ENCODE measurements at places on chromosomes 1 and 21.

DNA sequence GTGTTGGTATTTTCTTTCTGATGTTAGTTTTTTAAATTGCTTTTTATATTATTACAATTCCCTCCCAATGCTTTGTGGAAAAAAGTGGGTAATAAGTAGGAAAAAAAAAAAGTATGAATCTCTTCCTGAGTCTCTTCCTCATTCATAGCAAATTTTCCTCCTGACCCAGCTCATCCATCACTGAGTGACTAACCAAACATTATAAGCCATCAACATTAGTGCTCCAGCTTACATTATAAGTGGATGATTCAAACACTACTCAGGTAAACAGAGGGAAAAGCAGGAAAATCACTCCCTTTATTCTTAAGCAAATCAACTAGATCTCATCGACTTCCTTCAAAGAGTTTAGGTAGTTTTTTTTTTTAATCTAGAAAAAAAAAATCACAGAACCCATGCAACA, 15.4 kb upstream of the SAMD13 start:
- DNase-seq = no peak

DNA sequence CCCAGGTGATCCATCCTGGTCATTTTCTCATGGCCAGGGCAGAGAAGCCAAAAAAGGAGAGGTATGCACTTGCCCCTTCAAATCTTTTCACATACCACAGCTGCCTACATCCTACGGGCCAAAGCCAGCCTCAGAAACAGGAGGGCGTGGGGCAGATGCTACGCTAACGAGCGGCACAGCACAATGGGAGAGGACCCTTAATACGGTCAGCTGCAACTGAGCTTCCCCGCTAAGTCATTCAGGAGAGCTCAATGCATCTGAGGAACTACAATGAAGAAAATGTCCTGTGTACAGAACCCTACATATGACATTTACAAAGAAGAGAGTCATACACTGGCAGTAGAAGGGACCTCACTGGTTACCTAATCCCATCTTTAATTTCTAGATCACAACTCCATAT, 78.2 kb downstream of the PGBD5 start:
- no peak for DNase-seq

DNA sequence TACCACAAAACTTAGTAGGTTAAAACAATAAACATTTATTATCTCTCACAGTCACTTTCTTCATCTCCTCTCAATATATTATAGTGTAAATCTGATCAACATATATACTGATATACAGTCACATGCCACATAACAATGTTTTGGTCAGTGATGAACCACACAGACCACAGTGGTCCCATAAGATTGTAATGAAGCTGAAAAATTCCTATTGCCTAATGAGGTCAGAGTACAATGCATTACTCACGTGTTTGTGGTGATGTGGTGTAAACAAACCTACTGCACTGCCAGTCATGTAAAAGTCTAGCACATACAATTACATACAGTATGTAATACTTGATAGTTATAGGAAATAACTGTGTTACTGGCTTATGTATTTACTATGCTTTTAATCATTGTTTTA, 30.1 kb downstream of the OLFML3 start:
- DNase-seq = no peak

DNA sequence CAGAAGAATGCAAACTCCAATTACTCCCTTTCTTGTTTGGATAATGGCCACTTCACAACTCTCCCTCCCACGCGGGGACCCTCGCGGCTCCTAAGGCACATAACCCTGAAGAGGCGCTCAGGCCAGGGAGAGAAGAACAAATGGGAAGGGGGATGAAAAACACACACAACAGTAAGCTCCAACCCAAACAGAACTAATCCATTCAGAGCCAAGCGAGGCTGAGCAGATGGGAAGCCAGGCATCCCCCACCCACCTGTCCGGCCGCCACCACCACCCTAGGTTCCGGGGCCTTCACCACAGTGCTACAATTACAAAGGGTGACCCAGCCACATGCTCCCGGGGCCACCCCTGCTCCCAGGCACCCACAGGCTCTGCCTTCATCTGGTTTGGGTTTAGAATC, 101.5 kb downstream of the MRPL37 start:
- DNase-seq = no peak

DNA sequence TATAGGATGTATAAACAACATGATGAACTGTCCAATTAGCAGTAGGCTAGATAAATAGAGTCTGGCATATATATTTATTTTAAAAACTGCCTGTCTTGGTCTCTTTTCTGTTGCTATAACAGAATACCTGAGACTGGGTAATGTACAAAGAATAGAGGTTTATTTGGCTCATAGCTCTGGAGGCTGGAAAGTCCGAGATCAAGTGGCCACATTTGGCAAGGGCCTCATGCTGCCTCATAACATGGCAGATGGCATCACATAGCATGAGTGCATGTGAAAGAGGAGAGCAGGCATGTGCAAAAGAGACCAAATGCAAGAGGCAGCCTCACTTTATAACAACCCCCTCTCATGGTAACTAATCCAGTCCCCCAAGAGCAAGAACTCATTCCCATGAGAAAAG, 6.0 kb downstream of the STYXL2 start:
- DNase-seq = no peak

- DNase-seq = no peak
Measured at GRCh38 chr1:29032841-29033240, 90.9 kb downstream of the TMEM200B start.

DNA sequence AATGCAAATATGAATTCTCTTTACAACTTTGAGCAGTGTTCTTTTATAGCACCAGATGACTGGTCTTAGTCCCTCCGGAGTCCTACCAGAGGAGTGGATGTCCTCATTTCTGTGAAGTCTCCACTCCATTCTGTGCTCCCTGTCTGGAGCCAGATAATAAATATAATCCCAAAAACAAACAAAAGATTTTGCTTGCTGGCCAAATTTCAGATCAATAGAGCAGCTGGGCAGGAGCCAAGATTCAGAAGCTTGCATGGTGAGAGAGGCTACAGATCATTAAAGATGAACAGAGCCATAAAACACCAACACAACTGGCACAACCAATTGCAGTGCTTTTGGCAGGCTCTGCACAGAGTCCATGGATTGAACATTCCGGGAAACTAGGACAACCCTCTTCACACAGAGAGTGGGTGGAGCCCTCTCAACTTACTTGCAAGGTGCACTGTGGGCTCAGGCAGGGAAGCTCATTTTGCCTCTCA, 231.5 kb upstream of the SNX7 start:
- DNase-seq = no peak

GRCh38 chr21:31255036-31255435, 89.0 kb downstream of the TIAM1 start:
- DNase-seq = no peak

DNA sequence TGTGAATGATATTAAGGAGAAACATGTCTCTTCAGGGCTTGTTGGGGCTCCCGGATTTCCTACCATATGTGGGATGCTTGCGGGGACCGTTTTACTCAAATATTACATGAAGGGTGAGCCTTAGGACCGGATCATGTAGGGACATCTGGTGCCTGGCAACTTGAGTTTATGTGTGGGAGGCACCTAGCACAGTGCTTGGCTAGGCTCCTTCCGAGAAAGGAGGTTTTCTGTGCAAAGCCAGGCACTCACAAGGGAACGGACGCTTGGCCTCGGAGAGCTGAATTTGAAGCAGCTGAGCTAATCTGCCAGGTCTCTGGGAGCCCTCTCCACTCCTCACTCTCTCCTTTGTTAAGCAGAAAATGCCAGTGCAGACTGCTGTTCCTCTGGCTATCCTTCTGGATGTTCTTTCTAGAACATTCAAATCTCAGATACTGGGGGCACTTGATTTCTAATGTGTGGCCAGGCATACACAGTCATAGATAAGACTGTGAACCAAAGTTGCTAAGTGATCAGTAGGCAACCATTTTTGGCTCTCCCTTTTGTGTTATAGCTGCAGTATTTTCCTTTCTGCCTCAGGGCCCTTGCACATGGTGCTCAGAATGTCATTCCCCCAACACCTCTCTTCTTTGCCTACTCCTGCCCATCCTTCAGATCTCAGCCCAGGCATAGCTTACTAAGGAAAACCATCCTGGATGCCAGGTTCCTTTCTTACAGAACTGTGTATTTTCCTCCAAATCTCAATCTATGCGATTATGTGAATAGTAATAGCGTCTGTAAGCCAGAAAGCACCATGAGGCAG, 216.6 kb upstream of the CSF3R start:
- no peak for DNase-seq

GRCh38 chr1:94670273-94670672, 128.7 kb upstream of the F3 start:
- no peak for DNase-seq

- no peak for DNase-seq
Measured at GRCh38 chr1:33305816-33306652, 14.9 kb downstream of the A3GALT2 start.

DNA sequence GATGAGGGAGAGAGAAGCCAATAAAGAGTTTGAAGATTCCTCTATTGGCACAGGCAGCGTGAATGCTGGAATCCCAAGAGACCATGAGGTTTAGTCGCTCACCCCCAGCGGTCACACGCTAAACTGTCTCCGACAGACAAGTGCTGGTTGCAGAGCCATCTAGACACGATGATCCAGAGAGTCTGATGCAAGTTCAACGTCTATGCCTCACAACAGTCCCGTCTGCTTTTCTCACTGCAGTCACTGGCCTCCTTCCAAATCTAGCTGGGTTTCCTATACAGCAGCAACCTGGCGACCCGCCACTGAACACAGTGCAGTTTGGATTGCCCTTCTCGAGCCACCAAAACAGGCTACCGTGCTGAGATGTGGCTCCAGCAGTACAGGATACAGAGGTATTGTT, 98.6 kb upstream of the KRTAP19-8 start:
- no peak for DNase-seq

GRCh38 chr1:89912073-89912472, 82.8 kb upstream of the ZNF326 start:
- DNase-seq = no peak

DNA sequence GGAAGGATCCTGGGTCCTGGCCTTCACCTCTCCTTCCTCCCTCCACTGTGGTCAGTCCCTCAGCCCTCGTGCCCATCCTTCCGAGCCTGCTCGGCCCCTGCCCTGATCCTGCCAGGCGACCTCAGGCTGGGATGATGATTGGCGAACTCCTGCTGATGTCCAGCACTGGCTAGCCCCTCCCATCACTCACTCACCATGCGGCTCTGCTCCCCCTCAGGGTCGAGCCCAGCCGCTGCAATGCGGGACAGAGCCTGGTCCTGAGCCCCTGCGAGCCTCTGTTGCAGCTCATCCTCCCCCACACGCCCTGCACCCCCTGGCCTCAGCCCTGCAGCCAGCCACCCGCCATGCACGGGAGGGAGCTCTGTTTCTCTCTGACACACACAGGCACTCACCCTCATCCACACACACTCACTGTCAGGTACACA, 100.2 kb downstream of the DMRTB1 start:
- no peak for DNase-seq

DNA sequence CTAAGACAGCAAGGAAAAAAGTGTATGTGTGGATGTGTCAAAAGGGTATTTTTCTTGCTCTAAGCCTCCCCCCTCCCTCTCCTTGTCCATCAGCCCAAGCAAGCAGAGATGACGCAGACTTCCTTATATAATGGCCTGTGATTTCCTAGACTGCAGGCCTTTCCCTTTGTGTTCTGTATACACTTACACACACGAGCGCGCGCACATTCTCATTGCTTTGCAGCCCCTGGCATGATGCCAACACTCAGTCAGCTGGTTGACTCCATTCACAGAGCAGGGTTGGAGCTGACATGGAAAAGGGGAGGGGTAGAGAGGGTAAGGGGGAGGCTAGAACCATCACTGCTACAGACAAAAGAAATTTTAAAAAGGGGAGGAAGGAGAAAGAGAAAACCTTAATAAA, 41.8 kb downstream of the GATAD2B start:
- no peak for DNase-seq
